ENCODE measurements at places on chromosomes 16 and 17.

GRCh38 chr17:70618641-70619040 is 449.3 kb downstream of the KCNJ2 start:
- no peak for DNase-seq

- DNase-seq: no peak
These were observed 22.7 kb downstream of the RPH3AL start for GRCh38 chr17:329784-330420.

- DNase-seq: no peak
These were observed 466.6 kb upstream of the ERCC4 start for GRCh38 chr16:13453325-13453724.

DNA sequence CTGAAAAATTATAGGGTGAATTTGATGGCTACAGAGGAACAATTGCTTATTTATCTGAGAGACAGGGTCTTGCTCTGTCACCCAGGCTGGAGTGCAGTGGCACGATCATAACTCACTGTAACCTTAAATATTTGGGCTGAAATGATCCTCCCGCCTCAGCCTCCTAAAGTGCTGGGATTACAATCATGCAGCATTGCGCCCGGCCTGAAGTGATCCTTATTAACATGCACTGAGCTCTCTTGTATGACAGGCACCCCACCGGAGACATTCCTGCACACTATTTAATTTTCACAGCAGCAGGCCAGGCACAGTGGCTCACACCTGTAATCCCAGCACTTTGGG is 77.7 kb downstream of the CNGB1 start:
- DNase-seq: no peak

DNA sequence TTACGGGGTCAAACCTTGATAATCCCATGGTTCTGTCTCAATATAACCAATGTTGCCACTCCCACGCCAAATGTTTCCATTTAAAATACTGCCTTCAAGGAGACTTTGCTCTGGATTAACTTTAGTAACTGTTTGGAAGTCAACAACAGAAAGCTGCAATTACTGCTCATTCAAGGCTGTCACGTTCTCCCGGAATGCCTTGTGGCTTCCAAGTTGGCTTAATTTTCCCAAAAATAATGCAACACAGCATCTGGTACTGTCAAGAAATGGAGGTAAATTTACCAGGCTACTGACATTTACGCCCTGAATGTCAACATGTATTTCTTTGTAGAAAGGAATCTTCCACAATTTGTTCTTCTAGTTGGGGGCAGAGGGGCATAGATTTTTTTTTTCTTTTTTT is 38.2 kb downstream of the GPRC5B start:
- DNase-seq: no peak

DNA sequence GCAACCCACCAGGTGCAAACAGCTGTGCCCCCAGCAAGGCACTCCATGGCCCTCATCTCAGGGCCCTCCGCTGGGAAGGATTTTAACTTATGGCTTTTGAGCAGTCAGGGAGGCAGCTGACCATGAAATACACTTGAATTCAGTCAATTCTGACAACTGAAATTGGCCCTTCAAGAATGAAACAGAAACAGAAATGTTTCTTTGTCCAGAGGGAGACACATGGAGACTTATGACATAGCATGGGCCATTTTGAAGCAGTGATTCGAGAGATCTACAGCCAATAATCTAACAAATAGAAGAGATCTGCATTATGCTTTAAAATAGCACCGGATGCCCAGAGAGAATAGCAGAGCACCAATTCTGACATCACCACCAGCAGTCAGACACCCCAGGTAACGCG is 7.5 kb downstream of the CACNG1 start:
- DNase-seq: no peak

- peak; percentile 74 for DNase-seq
These were observed 1.7 kb downstream of the RPH3AL start for GRCh38 chr17:350706-351448.

- DNase-seq: no peak
These were observed 331.1 kb downstream of the SLC39A11 start for GRCh38 chr17:72761431-72761830.

DNA sequence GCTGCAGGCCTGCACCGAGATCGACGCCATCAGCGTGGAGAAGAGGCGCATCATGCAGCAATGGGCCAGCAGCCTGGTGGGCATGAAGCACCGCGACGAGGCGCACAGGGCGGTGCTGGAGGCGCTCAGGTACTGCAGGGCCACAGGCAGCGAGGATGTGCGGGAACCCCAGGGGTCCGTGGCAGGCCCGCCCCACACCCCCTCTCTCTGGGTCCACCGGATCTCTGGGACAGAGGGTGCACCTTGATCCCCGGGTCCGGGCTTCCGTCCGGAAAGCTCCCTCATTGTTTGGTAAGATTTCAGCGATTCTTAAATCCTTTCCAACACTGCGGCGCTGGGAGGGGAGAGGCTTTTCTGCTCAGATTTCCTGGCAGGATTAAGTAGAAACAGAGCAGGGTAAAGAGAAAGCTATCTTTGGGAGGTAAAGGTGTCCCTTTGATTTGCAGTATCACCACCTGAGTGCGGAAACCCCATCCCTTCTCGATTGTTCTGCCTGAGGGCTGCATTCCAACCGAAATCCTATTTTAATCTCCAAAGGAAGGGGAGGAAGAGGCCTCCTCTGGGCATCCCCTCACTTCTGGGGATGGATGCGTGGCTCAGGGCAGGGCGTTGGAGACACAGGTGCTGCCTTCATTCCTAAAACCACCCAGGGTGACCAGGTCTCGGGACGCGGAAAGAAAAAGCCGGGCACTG is 29.2 kb downstream of the CCDC40 start:
- DNase-seq: no peak

GRCh38 chr17:76367642-76368041 is 13.9 kb upstream of the PRPSAP1 start:
- DNase-seq: no peak

DNA sequence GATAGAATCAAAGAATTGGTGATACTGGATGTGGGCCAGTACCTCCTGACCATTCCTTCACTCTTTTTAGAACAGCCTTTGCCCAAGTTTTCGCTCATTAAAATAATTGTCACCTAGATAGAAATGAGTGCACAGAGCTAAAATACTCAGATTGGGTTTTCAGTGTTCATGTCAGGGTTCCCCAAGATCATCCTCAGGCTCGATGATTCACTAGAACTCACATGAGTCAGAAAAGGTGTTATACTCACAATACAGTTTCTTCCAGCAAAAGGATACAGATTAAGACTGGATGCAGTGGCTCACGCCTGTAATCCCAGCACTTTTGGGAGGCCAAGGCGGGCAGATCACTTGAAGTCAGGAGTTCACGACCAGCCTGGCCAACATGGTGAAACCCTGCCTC is 19.9 kb downstream of the ERCC4 start:
- DNase-seq: no peak

DNA sequence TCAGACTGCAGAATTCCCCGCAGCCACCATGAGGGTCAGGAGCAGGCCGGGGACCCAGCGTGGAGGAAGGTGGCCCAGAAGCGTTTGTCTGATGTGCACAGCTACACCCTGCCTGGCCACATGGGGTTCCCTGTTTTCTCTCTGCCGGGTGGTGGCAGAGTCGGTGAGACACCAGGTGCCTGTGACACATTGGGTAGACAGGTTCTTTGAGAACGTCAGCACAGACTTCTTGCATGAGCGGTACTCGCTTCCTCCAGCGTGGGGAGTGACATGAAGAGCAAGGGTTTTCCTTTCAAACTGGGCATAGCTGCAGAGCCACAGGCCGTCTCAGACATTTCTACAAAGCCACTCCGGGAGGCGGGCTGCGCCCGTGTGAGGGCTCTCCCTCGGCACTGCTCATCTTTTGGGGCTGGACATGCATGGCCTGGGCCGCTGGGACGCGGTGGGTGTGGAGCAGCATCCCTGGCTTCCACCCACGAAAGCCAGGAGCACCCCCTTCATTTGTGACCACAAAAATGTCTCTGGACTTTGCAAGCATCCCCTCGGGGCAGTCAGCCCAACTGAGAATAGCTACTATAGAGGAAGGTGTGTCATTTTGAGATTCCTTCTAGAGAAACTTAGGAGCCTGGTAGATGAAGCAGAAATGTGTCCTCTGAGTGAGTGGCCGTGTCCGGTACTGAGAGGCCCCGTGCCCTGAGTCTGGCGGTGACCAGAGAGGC is 26.0 kb downstream of the NME3 start:
- DNase-seq: no peak

GRCh38 chr17:57481910-57482391 is 225.6 kb downstream of the MSI2 start:
- DNase-seq: no peak

DNA sequence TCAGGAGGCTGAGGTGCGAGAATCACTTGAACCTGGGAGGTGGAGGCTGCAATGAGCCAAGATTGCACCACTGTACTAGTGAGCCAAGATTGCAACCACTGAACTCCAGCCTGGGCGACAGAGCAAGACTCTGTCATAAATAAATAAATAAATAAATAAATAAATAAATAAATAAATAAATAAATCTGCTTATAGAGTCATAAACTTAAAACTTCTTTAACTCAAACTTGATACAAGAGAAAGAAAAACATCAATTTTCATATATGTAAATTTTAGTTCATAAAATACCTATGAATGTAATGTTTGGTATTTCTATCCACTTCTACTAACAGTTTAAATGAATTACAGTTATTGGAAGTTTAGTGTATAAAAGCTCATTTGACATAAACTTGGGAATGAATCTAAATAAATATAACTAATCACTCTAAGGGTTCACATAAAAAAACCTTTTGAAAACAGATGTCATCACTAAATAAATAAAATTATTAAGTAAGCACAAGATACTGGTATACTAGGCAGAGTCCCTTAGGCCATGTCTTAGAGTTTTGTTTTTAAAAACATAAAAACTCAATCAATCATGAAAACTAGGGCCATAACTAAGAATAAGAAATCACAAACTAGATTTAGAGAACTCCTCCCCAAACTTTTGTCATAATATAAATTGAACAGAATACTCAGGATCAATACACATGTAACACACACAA is 54.1 kb downstream of the SMURF2 start:
- DNase-seq: no peak

DNA sequence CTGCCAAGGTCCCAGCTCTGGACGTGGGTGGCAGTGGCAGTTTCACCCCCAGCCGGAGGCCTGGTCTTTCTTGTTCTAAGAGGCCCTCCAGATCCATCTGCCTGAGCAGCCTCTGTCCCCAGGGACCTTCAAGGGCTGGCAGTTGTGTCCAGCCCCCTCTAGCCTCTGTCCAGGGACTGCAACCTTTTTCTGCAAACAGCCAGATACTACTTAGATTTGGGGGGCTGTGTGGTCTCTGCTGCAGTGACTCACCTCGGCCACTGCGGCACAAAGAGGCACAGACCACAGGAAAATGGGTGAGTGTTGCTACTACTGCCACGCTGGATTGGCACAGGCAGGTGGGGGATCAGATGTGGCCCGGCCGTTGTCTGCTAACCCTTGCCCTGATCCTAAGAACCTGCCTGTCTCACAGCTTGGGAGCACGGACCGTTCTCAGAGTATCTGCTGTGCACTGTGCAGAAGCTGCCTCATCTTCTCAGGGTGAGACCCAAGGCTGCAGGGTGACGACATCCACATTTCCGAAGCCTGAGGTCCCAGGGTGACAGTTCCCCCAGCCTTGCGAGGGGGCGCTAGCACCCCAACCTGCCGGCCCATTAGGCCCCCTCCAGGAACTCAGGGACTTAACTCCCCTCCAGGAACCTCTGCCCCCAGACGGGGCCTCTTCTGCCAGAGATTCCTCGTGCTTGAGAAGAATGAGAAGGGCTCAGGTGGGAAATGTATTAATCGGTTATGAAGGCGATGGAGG is 27.6 kb downstream of the MXRA7 start:
- DNase-seq: no peak

DNA sequence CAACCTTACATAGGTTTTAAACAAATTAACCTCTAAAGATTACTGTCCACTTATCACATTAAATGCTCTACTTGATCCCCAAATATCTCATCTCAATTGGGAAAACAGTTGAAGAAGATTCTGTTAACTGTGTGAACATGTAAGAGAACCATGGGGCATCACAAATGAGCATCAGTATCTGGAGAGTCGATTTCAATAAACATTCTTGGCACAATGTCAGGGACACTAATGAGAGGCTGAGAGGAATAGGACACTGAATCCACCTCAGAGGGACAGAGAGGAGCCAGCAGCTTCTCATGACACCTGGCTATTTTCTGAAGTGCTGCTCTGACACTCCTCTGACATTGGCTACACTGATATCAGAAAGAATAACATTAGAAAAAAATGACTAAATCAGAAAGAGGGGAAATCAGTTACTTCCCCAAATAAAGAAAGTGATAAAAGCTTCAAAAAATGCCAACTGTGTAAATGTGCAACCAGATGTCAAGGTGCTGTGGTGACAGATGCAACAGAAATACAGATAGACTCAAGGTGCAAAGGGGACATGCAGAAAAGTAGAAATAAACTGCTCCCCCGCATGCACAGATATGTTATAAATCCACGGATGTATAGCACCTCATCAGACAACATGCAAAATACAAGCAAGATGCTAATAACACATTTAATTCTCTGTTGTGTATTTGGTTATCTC is 67.4 kb downstream of the SNX11 start:
- DNase-seq: no peak

- no peak for DNase-seq
These were observed 2.3 kb upstream of the RPH3AL start for GRCh38 chr17:354651-355556.

DNA sequence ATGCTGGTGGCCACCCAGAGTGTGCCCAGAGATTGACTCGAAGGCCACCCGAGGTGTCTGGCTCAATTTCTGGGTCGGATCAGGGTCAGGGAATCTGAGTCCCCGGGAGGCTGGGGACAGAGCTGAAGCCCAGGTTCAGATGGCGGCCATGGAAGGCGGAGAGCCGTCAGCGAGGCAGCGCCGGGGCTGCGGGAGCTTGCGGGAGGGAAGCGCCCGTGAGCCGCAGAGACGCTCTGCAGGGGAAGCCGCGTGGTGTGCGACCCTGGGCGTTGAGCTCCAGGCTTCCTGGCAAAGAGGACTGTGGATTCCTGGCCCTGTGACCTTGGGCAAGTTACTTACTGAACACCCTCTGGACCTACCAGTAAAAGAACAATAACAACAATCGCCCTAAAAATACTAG is 518 bp upstream of the SPATA22 start:
- no peak for DNase-seq

- DNase-seq: no peak
These were observed 76.1 kb downstream of the RAI1 start for GRCh38 chr17:17757391-17757791.

DNA sequence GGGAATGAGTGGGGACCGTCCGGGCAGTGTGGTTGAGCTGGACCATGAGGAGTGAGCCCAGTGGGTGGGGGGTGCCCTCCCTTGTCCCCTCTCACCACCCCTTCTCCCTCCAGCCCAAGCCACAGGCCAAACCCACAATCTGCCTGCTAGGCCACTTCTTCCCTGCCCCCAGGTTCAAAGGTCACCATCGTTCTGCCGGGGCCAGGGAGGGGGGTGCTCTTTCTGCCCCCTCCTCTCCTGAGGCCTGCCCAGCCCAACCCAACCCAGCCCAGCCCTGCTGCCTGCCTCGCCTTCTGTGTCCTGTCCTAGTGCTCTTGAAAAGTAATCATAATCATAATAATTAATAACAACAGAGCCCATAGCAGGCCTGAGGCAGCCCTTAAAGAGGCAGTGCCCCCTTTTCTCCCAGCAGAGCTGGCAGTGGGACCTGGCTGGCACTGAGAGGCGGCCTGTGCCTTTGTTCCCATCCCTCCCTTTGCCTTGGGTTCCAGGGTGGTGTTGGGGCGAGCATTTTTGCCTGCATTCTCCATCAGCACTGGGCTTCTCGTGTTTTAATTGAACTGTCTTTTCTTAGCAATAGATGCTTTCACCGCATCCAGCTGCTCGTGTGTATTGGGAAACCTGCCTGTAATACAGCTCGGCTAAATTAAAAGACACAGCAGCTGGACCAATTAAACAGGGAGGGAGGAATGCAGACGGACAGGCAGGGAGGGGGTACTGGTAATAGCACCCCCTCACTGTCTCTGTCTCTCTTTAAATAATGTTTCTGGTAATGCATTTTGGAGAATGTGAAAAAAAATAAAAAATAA is 46.8 kb downstream of the SREBF1 start:
- peak; percentile 49 for DNase-seq
